ENCODE measurements at places on chromosomes 3 and 15. TPM values are rescaled to one million over a fixed set of nuclear protein-coding genes. Genes with fewer than 3 reads are reported as not detected.

COL6A5 gene
- total RNA-seq: not detected

SCN11A gene
- 0.18 TPM for total RNA-seq

HACD3 gene
- total RNA-seq: 284 TPM

CD86 gene
- total RNA-seq: 23.3 TPM

CYP1A2 gene
- not detected for total RNA-seq

CLN6 gene
- total RNA-seq: 20.2 TPM

MYH15 gene
- total RNA-seq: 0.19 TPM

MUC20 gene
- total RNA-seq: 4.7 TPM

GOLGA8T gene
- 0.31 TPM for total RNA-seq

CPLX3 gene
- 0.69 TPM for total RNA-seq

RARRES1 gene
- total RNA-seq: 32.1 TPM

TM4SF1 gene
- total RNA-seq: 40.4 TPM

PLD1 gene
- 147 TPM for total RNA-seq

CHRNA5 gene
- total RNA-seq: 1.3 TPM

TMEM40 gene
- 0.17 TPM for total RNA-seq

NDN gene
- total RNA-seq: 83.1 TPM

GUCA1C gene
- not detected for total RNA-seq

PTH1R gene
- 117 TPM for total RNA-seq

FAM3D gene
- total RNA-seq: not detected

DUOX1 gene
- 55.7 TPM for total RNA-seq

ATRIP gene
- total RNA-seq: 5.2 TPM

ANKRD63 gene
- total RNA-seq: not detected

ROPN1 gene
- total RNA-seq: not detected

GPR15 gene
- total RNA-seq: 0.39 TPM

ECE2 gene
- total RNA-seq: 0.27 TPM

FANCD2OS gene
- total RNA-seq: not detected

MAGEF1 gene
- total RNA-seq: 36.7 TPM

DAPK2 gene
- 2.9 TPM for total RNA-seq

GRM2 gene
- not detected for total RNA-seq

PPP2R3A gene
- 8.4 TPM for total RNA-seq

ZNF80 gene
- not detected for total RNA-seq

ACAN gene
- 0.41 TPM for total RNA-seq

SLC27A2 gene
- 49.5 TPM for total RNA-seq

VGLL3 gene
- 4.2 TPM for total RNA-seq

ZBED2 gene
- total RNA-seq: not detected

GOLGA6D gene
- not detected for total RNA-seq

CHDH gene
- total RNA-seq: 29.6 TPM

P4HTM gene
- total RNA-seq: 105 TPM

FHIT gene
- total RNA-seq: 23.9 TPM
